ENCODE measurements at places on chromosomes 1 and 21.

DNA sequence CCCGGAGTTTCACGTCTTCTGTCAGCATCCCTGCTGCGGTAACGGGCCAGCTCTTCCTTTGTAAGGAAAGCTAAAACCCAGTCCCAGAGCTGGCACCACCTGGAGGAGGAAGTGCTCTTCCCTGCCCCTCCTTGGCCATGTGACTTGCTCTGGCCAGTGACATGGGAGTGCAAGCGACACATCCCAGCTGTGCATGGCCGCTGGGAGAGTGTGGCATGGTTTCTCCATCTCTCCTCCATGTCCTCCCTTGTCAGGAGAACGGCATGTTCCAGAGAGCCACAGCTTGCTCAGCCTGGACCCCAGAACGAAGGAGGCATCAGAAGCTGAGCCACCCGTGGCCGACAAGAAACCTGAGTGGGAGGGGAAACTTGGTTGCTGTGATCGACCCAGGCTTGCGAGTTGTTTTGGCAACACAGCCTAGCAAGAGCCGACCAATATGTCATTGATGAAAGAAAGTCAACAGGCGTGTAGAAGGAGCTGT lies 2.7 kb upstream of the PRXL2B start:
- no peak for DNase-seq

GRCh38 chr1:55706397-55706796 lies 491.2 kb upstream of the USP24 start:
- no peak for DNase-seq

- DNase-seq = no peak
Measured at GRCh38 chr1:41366455-41367287, 5.4 kb downstream of the FOXO6 start.

- DNase-seq = no peak
Measured at GRCh38 chr1:156601892-156602291, 613 bp upstream of the GPATCH4 start.

- DNase-seq = no peak
Measured at GRCh38 chr1:6419397-6419803, 319 bp downstream of the HES2 start.

DNA sequence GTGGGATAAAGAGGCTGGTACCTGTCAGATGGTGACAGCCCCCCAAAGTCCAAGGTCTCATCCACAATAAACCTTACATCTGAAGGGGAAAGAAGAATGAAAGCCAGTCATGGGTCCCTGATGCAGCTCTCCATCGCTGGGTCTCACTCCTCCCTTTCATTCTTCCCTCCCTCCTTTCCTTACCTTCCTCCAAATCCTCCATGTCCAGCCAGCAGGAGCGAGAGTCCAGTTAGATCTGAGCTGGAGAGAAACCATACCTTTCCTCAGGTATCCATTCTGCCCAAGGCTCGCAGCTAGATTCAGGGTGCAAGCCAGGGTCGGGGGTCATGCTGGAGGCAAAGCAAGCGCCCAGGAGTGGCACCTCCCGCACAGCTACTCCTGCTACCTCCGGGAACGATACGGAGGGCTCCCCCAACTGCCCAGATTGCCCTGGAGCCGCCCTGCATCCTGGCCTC lies 421 bp downstream of the PSRC1 start:
- no peak for DNase-seq

GRCh38 chr1:159187647-159188374 lies 16.4 kb downstream of the CADM3 start:
- DNase-seq = no peak

- no peak for DNase-seq
Measured at GRCh38 chr21:34639882-34640788, 25.2 kb upstream of the RCAN1 start.

All from cortex of kidney (tissue), 1 donor.